Mesendoderm (in vitro differentiated cells): ENCODE measurements at places on chromosomes 13 and 19.

DNA sequence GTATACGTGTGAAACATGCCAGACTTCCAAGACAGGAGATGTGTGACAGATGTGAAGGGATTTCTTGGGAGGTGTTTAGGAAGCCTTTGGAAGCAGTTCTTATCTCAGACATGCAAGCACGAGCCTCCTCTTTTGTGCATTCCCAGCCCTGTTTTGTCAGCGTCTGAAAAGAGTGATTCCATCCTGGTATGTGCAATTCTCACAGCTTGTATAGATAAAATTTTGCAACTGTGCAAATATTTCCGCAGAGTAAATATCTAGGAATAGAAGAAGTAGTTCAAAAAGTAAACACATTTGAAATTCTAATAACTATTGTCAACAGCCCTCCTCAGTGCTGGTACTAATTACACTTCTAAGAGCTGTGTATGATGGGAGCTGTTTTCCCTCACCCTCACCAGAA lies 72.3 kb upstream of the C1QTNF9B start:
- DNase-seq, result peak; percentile 16

GRCh38 chr13:94860981-94861407 lies 148.6 kb upstream of the SOX21 start:
- DNase-seq, result no peak

- no peak for DNase-seq
Observed at GRCh38 chr19:8567522-8568172, 9.6 kb downstream of the MYO1F start.

- no peak for DNase-seq
Observed at GRCh38 chr19:49415102-49415809, 8.0 kb downstream of the PTH2 start.

- no peak for DNase-seq
Observed at GRCh38 chr13:59413126-59413525, 750.6 kb downstream of the DIAPH3 start.

DNA sequence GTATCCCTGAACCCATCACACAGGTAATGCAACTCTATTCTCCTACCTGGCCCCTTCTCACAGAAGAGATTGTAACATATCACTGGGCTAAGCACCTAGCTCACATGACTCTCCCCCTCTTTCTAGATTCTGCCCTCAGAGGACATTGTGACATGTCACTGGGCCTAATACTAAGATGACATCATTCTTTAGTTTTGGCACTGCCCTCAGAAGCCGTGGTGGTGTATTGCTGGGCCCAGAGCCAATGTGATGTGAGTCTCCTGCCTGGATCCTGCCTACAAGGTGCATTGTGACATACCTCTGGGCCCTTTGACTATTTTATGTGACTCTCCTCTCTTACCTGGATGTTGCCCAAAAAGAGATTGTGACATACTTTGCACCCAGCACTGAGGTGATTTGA lies 21.4 kb upstream of the ZNF730 start:
- no peak for DNase-seq

DNA sequence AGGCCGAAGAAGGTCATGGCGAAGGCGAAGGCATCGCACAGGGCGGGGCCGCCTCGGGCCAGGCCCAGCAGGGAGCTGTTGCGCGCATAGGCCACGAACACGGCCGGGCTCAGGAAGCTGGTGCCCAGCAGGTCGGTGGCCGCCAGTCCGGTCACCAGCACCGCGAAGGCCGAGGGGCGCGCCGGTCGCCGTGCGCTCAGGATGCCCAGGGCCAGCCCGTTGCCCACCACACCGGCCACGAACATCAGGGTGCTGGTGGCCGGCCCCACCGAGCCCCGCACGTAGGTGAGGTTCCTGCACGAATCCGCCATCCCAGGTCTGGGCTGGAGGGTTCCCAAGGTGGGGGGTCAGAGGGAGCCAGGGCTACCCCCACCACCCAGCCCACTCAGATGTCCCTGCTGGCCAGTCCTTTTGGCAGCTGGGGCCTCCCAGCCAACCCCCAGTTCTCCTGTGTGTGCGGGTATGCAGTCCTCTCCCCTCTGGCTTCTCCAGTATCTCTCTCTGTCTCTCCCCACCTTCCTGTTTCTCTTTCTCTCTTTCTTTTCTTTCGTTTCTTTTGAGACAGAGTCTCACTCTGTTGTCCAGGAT lies 880 bp downstream of the PTGIR start:
- DNase-seq, result no peak

- no peak for DNase-seq
Observed at GRCh38 chr19:1466461-1467214, 12.4 kb downstream of the C19orf25 start.

DNA sequence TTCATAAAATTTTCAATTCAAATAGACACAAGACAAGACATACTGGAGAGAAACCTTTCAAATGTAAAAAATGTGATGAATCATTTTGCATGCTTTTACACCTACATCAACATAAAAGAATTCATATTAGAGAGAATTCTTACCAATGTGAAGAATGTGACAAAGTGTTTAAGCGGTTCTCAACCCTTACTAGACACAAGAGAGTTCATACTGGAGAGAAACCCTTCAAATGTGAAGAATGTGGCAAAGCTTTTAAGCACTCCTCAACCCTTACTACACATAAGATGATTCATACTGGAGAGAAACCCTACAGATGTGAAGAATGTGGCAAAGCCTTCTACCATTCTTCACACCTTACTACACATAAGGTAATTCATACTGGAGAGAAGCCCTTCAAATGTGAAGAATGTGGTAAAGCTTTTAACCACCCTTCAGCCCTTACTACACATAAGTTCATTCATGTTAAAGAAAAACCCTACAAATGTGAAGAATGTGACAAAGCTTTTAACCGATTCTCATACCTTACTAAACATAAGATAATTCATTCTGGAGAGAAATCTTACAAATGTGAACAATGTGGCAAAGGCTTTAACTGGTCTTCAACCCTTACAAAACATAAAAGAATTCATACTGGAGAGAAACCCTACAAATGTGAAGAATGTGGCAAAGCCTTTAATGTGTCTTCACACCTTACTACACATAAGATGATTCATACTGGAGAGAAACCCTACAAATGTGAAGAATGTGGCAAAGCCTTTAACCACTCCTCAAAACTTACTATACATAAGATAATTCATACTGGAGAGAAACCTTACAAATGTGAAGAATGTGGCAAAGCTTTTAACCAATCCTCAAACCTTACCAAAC lies 24.6 kb upstream of the ZNF431 start:
- peak; percentile 52 for DNase-seq

DNA sequence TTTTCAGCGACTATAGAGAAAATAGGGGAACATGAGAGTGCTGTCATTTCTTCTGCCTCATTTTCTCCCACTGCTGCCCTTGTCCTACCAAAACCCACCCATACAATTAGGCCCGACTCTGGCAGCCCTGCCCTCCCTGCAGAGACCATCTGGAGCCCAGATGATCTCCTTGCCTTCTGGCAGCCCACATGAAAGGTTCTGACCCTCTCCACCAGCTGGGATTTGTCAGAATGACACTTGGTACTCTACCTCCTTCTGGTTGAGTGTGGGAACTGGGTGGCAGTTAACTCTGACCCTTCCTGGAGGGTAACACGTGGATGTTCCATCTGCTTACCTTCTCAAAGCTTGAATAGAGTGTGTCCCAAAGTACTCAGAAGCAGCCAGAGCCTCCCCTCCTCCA lies 21.0 kb upstream of the SIAH3 start:
- no peak for DNase-seq

DNA sequence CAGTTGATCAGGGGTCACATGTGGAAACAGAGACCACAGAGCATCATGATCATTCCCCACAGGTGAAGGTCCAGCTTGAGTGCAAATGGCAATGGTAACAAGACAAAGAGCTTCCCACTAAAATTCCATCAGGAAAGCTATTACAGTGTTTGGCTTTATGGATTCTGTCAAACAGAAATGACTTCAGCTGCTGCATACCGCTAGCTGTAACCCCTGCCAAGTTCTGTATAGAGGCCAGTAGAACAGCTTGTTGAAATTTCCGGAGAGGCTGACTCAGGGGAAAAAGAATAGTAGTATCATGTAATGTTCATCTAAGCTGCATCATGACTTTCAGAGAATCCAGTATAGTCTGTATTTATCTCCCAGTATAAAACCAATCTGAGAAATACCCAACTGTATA lies 1704.7 kb downstream of the SLITRK5 start:
- DNase-seq, result no peak

DNA sequence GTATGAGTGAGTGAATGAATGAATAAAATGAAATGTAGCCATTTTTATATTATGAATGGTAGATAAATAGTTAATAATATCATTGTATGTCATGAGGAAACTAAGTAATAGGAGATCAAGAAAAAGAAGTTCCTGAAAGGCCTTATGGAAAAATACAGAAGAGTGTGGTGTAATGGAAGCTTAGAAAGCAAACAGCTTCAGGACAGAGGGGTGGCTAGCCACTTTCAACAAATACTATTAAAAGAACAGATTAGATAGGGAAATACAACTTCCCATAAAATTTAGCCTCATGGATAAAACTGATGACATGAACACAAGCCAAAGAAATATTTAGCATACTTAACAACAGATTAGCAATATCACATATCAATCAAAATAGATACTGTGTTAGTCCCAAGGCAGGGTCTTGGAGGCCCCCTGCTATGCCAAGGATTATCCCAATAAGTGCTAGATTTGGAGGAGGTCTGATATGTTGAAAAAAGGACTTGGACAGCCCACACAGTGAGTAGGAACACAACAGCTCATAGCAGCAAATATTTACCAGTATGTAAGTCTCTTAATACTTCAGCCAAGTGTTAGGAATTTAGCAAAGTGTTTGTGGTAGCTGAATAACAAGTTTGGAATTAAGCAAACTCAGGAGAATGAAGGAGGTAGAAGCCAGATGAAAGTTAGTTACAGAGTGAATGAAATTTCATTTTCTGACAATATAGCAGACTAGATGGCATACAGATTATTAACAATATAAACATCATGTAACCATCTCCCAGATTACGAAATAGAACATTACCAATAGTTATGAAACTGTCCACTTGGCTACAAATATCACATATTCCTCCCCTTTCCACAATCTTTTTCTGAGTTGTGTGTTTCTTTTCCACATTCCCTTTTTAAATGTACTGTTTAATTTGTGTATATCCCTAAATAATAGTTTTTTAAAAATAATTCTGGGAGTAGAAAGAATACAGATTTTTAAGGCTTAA lies 1632.0 kb downstream of the PCDH9 start:
- DNase-seq, result peak; percentile 47

- DNase-seq, result peak; percentile 53
Observed at GRCh38 chr13:31431722-31432137, 232.0 kb downstream of the B3GLCT start.

DNA sequence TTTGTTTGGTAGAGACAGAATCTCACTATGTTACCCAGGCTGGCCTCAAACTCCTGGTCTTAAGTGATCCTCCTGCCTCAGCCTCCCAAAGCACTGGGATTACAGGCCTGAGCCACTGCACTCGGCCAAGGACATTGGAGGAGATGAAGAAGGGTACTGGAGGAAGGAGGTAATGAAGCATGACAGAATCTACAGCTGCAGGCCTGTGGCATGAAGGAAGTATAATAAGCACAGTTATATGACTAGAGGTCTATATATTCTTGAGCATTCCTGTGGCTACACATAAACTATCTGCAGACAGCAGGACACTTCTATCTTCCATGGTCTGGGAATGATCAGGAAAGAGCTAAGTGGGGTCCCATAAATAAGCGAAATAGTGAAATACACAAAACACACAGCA lies 18.2 kb downstream of the ZNF565 start:
- no peak for DNase-seq

DNA sequence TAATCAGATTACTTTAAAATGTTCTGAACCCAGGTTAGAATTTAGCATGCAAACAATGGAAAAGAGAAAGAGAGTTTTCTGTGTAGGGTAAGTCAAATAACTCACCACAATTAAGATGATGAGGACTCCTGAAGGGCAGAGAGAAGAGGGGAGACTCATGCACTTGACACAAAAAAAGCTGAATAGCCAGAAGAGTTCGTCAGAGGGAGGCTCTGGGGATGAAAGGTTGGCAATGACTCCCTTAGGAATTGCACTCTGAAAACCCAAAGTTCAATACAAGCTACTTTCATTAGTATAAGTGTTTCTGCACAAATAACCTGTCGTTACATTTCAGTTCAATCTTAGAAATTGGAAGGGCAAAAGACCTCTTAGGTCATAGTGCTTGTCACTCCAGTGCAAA lies 434.4 kb upstream of the PCDH9 start:
- DNase-seq, result no peak

DNA sequence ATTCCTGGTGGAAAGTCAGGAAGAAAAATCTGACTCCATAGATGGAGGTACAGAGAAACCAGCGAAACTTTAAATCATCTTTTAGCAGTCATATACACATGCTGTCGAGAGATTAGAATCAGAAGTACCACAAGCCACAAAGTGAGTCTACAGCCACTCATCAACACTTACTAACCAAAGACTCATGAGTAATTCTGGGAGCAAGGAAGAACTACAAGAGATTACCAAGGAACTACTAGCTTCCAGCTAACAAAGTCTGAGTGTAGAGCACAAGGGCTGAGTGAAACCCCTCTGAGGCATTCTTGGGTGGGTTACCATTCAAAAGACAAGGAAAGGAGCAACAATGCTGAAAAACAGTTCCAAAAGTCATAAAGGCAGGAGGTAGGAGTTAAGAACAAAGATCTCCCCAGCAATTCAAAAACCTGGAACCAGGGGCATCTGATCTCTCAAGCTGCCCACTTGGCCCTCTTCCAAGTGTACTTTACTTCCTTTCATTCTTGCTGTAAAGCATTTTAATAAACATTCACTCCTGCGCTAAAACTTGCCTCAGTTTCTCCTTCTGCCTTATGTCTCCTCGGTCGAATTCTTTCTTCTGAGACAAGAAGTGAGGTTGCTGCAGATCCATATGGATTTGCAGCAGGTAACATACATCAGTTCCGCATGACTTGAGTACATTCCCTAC lies 13.0 kb downstream of the RBM26 start:
- DNase-seq, result no peak

DNA sequence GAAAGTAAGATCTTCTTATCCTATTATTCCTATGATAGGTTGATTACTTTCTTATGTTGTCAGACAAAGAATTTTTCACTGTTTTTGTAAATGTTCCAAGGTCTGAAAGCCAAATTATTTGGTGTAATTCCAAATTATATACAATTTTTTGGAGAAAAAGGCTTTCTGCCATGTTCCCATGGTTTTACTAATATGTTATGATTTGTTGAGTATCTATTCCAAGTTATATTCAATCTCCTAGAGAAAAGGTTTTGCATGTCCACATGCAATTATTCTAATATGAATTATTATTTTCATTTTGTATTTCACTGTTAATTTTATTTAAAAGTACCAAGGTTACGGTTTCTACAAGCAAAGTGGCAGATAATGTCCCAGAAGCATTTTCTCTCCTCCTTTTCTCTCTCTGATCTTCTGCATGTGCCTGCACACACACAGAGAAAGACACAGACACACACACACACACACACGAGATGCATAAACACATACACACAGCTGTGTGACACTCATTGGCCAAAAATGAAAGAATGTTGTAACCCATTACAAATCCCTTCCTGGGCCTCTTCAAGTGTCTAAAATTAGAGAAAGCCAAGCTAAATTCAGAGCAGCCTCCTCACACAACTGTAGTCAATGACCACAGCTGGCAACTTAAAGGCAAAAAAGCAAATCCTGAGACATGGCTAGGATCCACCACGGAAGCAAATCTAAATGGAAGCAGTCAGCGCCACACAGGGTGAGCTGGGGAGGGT lies 621.0 kb downstream of the EFNB2 start:
- DNase-seq, result no peak
